GM12864 (cell line): ENCODE measurements at places on chromosomes 3 and 15.

GRCh38 chr3:169755488-169755887 lies 9.4 kb downstream of the TERC start:
- no peak for DNase-seq

DNA sequence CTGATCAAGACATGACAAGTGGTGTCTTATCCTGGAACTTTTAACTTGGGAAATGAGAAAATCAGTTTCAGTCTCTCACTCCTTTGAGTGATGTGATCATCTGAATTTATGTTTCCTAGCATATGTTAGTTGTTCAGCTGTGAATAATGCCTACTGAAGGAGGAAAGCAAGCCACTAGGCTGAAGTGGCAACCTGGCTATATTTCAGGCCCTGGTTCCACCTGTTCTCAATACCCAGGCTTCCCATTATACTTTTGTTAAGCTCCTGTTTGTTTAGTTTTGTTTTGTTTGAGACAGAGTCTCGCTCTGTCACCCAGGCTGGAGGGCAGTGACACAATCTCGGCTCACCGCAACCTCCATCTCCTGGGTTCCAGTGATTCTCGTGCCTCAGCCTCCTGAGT lies 243.8 kb downstream of the ALCAM start:
- no peak for DNase-seq

DNA sequence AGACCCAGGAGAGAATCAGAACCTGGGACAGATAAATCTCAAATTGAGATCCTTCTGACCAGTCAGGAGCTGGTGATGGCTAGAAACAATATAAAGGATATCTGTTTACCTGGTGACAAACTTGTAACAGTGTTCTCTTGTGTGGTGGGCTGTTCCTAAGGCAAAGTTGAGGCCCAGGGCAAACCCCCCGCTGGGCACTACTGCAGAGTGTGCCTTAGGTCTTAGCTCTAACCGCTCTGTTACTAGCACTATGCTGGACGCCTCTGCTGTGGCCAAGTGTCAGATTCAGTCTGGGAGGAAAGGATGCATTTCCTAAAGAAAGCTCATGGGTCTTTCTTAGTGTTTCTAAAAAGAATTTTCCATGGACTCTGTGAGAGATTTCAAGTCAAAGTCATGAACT lies 146.5 kb upstream of the MEIS2 start:
- no peak for DNase-seq

DNA sequence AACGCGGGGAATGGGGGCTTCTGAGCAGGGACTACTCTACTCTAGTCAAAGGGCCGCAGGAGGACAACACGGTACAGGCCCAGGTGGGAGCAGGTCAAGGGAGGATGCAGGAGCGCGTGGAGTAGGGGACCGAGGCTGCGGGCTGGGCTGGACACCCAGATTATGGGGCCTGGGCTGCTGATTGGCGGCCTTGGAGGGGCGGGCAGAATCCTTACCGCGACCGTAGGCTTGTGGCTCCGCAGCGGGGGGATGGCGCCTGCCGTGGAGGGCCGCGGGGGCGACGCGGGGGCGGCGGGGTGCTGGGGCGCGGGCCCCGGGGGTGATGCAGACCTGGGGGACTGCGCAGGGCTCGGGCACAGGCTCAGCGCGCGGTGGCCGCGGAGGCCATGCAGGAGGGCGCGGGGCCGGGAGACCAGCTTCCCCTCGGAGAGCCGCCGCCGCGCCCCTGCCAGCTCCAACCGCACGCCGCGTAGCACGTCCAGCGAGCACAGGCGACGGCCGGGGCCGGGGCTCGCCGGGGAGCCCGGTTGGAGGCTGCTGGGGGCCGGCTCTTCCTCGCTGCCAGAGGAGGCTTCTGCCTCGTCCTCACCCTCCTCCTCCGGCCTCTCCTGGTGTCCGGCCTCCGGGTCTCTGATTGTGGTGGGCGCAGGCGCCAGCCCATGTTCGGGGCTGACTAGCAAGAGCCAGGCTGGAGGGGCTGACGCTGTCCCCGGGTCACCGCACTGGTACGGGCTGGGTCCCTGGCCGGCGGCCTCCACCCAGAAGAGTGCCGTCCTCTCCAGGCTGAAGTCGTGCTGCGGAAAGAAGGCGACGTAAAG lies 12.9 kb downstream of the UBAP1L start:
- DNase-seq = no peak

DNA sequence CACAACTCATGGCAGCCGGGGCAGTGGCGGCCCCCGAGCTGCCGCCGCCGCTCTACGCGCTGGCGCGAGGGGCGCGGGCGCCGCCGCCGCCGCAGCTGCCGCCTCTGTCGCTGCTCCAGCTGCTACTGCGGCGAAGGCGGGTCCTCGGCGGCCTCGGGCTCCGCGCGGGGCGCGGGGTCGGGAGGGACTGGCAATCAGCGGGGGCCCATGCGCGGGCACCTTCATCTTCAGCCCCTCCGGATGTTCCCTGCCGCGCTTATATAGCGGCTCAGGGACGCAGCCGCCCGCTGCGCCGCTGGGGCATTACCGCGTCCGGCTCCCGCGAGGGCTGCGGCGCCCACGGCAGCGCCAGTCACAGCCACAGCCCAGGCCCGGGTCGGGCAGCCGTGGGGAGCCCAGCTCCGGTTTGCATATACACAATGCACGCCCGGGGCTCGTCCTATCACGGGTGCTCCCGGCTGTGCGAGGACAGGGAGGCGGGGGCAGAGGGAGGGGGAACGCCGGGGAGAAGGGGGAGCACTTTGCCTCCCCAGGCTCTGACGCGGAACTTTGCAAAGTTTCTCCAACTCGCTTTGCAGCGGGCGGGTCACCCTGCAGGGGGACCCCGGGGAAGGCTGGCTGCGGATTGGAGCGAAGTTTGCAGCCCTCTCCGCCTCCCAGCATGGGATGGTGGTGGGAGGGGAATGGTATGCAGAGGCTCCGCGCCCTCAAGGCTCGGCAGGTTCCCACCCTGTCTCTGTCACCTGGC lies at the start of gene VGLL3:
VGLL3 (minus strand) TSS at position 416 of the 748 bp plus-strand sequence; CDS start at position 10, 406 bp downstream.
- no peak for DNase-seq

GRCh38 chr3:54935869-54936268 lies 8.0 kb upstream of the LRTM1 start:
- DNase-seq = no peak

DNA sequence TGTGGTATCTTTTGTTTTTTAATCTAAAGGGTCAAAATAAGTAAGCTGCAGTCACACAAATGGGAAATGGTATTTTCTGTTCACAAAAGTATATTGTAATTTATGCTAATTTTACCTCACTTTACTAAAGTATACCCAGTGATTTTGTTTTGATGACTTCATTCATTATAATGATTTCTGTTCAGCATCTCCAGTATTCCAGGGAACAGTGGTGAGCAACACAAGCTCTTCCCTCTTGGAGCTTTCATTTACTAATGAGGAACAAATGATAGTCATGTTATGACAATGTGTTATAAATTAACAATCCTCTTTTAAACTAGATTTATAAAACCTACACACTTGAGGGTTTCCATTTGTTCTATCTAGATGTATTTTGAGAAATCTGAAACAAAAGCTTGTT lies 20.5 kb upstream of the EIF3J start:
- no peak for DNase-seq

- no peak for DNase-seq
Observed at GRCh38 chr3:167811031-167811430, 75.5 kb downstream of the SERPINI1 start.

DNA sequence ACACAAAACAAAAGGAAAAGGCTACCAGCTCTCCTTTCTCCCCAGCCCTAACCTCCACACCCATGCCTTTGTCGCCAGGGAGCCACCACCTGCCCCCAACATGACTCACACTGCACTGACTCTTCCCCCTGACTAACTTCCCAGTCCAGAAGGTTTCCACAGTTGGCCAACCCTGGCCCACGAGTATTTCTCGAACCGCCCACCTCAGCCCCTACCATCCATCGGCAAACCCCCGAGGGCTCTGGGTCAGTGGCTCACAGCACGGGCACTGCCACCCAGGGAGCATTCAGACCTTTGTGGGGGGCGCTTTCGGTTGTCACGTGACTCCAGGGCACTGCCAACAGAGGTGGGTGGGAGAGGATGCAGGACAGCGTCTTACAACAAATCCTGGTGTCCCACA lies 152.3 kb downstream of the LRRC28 start:
- no peak for DNase-seq

DNA sequence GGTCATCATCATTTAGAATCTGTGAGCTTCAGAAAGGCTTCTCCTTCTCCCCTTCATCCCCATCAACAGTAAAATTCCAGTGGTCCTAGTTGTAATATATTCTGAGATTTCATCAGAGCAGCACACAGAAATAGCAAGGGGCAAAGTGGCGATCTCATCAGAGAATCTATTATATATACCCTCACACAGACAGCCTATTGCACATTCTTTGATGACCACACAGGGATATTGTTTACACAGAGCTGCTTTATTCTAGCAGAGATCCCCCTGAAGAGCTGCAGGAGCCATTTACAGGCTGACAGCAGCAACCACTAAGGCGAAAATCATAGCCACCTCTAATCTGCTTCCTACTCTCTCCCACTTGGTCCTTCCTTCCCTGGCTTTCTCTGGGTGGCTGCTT lies 42.0 kb upstream of the CRBN start:
- no peak for DNase-seq

DNA sequence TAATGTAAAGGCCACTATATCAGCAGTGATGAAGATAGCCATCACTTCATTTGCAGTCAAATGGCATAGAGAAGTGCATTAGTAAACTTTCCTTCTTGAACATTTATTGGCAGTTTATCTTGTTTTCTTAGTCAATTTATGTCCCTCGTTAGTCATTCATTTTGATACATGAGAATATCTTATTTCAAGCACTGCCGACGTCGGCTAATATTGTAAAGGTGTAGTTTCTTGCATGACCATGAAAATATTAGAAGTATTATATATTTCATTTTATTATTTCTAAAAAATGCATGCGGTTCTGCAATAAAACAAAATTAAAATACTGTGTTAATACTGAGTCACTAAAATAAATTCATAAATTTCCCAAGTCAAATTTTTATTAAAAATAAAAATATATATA lies 751.6 kb upstream of the ROBO1 start:
- no peak for DNase-seq

DNA sequence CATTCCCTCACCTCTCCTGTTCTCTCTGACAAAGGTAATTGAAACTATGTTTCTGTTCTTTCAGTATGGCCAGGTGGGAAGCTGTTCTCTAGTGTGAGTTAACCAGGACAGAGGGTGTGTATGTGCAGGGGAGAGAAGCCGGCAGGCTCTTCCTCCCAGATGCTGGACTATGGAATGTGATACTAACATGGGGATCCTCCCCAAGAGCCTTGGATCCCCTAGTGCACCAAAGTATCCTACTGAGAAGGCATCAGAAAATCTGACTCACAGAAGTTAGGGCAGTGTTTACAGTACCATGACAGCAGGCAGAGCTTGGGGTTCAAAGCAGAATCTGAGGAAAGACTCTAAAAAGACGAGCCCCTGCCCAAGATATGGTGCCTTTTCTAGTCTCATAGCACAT lies 123.1 kb downstream of the APBA2 start:
- DNase-seq = no peak

- no peak for DNase-seq
Observed at GRCh38 chr3:1787094-1787493, 311.6 kb upstream of the CNTN4 start.

DNA sequence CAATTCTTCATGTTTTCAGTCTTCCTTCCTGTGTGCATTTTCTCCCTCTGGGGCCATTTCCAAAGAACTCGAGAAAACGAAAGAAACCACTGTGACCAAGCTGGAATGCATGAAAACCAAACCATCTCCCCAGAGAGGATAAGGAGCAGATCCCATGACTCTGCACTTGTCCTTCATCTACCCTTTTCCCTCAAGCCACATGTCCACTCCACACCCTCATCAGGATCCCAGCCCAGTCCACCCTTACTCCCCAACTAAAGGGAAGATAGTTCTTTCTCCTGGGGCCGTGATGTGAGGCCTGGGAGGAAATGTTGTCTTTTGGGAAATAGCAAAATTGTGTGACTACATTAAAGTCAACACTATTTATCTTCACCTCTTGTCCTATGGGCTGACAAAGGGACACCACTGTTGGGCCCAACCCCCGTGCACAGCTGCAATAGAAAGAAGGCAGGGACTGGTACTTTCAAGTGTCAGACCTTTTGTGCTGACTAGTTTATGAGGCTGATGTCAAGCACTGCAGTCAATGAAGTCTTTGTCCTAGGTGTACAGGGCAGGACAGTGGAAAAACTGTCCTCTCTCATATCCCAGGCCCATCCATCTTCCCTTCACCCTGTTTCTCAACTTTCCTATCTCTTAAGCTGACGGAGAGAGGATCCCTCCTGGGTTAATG lies 487.1 kb upstream of the NR2F2 start:
- DNase-seq = no peak

DNA sequence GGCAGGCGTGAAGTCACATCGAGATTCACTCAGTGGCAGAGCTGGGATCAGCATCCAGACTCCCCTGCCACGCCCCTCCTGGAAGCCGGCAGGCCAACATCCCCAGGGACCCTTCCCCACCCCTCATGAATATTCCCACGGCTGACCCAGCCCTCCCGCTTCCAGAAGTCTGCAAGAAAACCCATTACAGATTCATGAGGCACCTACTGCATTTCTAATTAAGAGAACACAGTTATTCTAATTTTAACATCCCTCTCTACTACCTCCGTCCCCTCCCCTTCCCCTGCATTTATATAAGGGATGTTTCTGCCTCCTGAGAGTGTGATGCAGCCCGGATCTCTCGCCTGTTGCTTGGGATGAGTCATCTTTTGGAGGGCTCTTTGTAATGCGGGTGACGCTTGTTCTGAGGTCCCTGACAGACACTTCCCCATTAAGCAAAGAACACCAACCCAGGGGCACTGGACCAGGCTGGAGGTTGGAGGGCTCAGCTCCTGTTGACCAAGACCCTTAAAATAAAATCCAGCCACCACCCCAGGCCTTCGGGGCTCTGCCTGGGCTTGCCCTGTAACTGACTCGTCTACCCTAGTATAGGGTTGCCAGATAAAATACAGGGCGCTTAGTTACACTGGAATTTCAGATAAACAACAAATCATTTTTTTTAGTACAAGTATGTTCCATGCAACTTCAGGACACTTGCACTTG lies 118.7 kb downstream of the NUP210 start:
- no peak for DNase-seq

GRCh38 chr3:127889976-127890650 lies 24.9 kb upstream of the KBTBD12 start:
- DNase-seq = no peak
